Brain pericyte (primary cell): ENCODE measurements at places on chromosomes 3 and 15.
A peak's percentile ranks its signal among the peaks of the same experiment; 100 is the strongest.

DNA sequence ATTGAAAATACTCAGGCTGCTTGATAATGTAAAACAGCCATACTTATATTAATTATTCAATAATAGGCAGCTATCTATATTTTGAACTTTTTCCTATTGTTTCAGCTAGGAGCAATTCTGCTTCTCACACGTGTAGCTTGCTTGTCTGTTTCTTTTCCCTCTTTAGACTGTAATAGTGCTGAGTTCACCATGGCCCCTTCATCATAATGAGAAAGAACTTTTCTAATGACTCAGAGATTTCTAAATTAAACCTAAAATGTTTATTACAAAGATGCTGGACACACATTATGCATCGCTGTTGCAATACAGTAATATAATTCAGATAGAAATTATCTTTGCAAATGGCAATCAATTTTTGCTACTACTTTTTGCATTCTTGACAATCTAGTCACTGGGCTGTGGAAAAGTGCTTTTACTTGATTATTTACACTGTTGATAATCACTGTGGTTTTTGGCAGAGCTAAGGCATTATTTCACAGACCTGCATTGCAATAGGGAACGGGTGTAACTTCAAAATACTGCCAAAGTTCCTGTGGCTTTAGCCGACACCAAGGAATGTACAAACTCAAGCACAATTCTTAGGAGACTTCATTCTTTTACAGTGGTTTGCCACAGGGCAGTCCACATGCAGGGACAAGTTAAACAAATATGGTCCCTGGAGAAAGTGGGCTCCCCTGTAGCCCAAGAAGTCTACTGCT is 281.0 kb upstream of the TBL1XR1 start:
- peak; percentile 68 for DNase-seq

DNA sequence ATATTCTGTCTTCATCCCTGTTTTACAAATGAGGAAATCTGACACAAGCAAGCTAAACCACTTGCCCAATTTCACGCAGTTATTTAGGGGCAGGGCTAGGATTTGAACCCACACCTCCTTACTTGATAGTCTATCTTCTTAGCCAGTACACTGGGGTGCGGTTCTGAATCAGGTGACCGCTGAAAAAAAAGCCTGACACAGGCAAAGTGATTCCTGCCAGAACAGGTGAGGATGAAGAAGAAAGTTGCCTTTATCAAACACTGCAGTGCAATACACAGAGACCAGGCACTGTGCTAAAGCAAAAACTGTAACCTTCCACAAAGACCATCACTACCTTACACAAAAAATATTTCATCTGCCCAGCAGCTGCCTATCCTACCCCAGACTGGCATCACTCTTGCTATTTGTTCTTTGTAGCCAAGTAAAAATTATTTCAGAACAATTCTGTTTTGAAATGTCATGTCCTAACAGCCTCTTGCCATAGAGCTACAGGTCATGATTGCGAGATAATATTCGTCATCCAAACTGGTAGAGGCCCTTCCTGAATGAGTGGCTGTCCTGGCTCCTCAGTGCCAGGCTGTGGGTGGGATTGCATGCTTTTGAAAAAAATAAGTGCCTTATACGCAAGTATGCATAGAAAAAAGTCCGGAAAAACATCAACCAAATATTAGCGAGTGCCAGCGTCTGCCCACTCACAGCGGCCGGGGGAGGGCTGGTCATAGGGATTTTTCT is 142.3 kb upstream of the TPM1 start:
- DNase-seq: no peak

DNA sequence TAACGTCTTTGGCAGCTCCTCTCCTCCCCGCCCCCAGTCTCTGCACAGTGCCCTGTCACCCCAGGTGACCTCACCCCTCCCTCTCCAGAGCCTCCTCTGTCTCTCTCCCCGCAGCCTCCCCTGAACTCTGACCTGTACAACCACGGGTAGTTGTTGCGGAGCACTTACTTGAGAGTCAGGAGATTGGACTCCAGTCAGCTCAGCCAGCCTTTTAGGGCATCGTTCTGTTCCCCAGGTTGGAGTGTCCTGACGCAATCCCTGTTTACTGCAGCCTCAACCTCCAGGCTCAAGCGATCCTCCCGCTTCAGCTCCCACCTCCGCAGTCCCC is 177.7 kb downstream of the UACA start:
- no peak for DNase-seq

DNA sequence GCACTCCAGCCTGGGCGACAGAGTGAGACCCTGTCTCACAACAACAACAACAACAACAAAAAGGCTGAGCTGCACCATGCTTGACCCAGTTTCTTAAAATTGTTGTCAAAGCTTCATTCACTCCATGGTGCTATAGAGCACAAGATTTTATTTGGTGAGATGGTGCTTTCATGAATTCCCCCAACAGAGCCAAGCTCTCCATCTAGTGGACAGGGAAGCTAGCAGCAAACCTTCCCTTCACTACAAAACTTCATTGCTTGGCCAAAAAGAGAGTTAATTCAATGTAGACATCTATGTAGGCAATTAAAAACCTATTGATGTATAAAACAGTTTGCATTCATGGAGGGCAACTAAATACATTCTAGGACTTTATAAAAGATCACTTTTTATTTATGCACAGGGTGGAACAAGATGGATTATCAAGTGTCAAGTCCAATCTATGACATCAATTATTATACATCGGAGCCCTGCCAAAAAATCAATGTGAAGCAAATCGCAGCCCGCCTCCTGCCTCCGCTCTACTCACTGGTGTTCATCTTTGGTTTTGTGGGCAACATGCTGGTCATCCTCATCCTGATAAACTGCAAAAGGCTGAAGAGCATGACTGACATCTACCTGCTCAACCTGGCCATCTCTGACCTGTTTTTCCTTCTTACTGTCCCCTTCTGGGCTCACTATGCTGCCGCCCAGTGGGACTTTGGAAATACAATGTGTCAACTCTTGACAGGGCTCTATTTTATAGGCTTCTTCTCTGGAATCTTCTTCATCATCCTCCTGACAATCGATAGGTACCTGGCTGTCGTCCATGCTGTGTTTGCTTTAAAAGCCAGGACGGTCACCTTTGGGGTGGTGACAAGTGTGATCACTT is 2.0 kb downstream of the CCR5 start:
- no peak for DNase-seq

DNA sequence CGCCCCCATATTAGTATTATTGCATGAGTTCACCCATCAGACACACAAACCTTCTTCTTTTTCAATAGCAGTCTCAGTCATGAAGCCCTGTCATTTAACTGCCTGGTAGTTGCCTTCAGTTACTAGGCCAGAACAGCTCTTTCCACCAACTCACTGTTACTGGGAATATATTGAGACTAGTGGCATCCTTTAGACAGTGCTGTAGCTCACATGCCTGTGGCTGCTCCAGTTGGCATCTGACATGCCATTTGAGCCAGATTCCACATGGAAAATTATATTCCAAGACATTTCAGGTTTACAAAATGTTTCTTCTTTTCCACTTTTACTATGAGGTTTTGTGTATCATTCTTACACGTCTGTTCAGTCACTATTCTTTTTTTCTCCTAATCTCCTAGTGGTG is 146.1 kb downstream of the GHSR start:
- no peak for DNase-seq

DNA sequence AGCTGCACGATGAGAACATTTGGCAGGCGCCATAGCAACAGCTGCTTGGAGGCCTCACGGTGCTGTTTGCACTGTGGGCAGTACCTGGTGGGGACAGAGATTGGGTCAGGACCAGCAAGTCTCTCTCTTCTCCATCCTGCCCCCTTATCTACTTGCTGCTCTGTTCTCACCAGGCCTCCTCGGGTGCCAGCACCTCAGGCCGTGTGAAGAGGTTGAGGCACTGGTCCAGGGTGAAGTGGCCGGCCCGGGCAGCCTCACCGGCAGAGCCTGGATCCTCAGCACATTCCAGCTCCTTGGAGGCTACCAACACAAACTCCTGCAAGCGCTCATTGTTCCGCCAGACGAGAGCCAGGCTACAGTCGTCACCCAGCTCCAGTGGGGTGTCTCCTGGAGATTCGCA is 6.2 kb upstream of the QARS1 start:
- DNase-seq: no peak
